ENCODE measurements at places on chromosomes 11 and 22. TPM values are rescaled to one million over a fixed set of nuclear protein-coding genes. Genes with fewer than 3 reads are reported as not detected.

- no peak overlapping the region for H3K4me3 ChIP-seq
- no peaks in the 10 kb centered on the region for H3K4me1 ChIP-seq
- no peak for DNase-seq
- H3K27me3 ChIP-seq, result no peaks in the 10 kb centered on the region
These were observed 126.5 kb downstream of the NCAM1 start for GRCh38 chr11:113087706-113088105.

DNA sequence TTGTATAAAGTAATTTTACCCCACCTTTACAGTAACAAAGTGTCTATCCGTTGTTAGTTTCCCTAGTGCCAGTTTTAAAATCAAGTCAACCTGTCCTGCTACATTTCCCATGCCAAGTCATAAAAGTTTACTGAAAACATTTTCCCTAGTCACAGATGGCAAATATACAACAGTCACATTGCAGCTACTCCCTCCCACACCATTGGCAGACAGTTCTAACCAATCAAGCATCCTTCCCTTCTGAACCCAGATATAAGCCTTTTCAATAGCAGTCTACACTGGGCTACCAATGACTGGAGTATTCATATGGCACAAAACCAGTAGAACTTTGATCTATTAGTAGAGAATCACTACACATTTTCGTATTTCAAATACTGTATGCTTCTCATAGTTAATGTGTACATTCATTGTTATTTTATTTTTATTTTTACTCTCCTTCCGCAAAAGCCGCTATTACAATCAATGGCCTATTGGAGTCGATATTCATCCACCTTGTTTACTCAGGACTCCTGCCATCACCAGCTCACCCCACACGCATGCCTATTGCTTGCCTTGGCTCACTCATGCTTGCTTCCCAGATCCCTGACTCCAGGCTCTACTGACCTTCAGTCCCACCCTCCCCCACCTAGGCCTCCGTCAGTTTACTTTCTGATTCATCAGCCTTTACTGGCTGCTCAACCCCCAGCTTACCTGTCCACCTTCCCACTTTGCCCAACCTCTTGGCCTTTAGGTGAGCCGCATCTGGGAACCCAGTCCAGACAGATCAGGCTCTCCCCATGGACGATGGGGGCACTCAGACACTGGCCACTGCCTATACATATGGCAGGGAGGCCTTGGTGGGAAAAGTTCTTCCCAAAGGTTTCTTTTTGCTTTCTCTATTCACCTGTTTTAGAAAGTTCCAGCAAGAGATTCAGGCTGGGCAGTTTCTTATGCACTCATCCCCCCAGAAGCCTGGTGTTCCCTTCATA is 408.4 kb downstream of the SOX6 start:
- no peaks in the 10 kb centered on the region for H3K36me3 ChIP-seq
- DNase-seq, result no peak
- no peak overlapping the region for H3K27ac ChIP-seq
- H3K4me3 ChIP-seq, result no peak overlapping the region
- H3K27me3 ChIP-seq, result no peaks in the 10 kb centered on the region

- H3K4me1 ChIP-seq, result no peaks in the 10 kb centered on the region
- H3K4me3 ChIP-seq, result no peak overlapping the region
- H3K27me3 ChIP-seq, result no peaks in the 10 kb centered on the region
- no peaks in the 10 kb centered on the region for H3K36me3 ChIP-seq
These were observed 28.8 kb upstream of the EXPH5 start for GRCh38 chr11:108622341-108622740.

DNA sequence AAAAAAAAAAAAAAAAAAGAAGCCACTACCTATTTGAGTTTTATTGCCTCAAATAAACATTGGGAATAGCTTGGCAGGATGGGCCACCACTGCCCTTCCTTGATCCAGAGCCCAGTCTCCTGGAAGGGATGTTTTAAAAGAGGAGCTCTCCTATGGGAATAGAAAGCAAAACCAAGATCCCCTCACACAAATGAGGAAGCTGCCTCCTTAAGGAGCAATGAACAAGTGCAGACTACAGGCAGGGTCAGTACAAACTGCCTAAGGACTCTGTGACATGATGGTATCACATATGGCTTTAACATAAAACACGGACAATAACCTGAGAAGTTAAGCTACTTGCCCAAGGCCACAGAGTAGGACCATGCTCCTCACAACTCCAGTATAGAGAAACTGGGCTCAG is 120.8 kb downstream of the NAT10 start:
- H3K4me1 ChIP-seq, result no peaks in the 10 kb centered on the region
- no peaks in the 10 kb centered on the region for H3K36me3 ChIP-seq
- no peak for DNase-seq
- H3K27ac ChIP-seq, result no peak overlapping the region

- H3K27me3 ChIP-seq, result no peaks in the 10 kb centered on the region
- peaks cover 16% of the 10 kb centered on the region for H3K36me3 ChIP-seq
- H3K27ac ChIP-seq, result no peak overlapping the region
These were observed 11.5 kb downstream of the ZDHHC5 start for GRCh38 chr11:57679396-57679795.

GRCh38 chr11:63508009-63508408 is 2.1 kb downstream of the LGALS12 start:
- peaks cover 8% of the 10 kb centered on the region for H3K4me1 ChIP-seq
- peak; percentile 55 for DNase-seq
- H3K4me3 ChIP-seq, result no peak overlapping the region
- H3K36me3 ChIP-seq, result no peaks in the 10 kb centered on the region
- H3K27ac ChIP-seq, result no peak overlapping the region

DNA sequence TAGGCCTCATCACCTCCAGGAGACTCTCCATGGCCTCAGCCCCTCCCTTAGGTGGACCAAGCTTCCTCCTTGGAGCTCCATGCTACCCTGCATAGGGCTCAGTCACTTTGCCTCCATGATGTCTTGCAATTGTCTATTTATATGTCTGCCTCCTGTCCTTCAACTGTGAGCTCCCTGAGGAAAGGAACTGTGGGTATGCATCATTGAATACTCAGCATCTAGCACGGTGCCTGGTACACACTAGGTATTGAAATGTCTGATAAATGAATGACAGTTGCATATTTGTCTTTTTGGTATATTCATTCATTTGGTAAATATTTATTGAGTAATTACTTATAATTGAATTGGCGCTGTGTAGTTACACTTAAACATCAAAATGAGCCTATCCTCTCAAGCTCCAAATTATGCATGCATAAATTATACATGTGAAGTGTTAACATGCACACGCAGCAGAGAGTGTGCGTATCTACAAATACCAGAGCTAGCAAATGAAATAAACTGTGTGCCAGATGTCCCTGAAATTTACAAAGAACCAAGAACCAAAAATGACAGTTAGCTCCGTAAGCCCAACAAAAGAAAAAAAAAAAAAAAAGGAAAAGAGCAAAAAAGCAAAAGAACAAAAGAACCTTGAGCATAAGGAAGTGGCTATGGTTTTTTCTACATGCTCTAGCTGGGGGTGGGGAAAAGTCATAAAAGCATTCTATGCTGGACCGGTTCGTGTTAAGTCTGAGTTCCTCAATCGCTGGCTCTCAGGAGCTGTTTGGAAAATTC is 25.2 kb downstream of the GRAP2 start:
- H3K27ac ChIP-seq, result no peak overlapping the region
- no peak for DNase-seq
- peak overlapping the region; percentile 28 for H3K4me3 ChIP-seq
- peaks cover 43% of the 10 kb centered on the region for H3K27me3 ChIP-seq

GRCh38 chr11:4203603-4204360 is 109.2 kb downstream of the RRM1 start:
- H3K27ac ChIP-seq, result peak overlapping the region; percentile 30
- H3K27me3 ChIP-seq, result no peaks in the 10 kb centered on the region
- no peak for DNase-seq
- H3K4me1 ChIP-seq, result no peaks in the 10 kb centered on the region

GRCh38 chr11:126253265-126253664 is 15.4 kb downstream of the SRPRA start:
- peaks cover 31% of the 10 kb centered on the region for H3K36me3 ChIP-seq
- DNase-seq, result no peak
- H3K4me3 ChIP-seq, result no peak overlapping the region
- no peaks in the 10 kb centered on the region for H3K4me1 ChIP-seq
- no peak overlapping the region for H3K27ac ChIP-seq

DNA sequence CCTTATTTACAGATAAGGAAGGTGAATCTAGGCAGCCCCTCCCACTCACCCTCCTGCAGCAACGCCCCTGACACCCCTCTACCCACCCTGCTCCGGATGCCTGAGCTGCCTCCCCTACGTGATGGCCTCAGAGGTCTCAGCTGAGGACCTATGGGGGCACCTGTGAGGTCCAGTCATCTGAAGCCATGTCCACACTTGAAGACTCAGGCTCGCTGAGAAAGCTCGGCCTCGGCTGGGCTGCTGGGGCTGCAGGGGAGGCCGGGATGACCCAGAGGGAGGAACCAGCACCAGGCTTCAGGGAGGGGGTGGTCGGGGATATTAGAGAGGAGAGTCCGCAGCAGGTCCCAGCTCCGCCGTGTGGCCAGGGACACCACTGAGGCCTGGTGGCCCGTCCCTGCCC is 92.8 kb downstream of the BRD1 start:
- H3K4me3 ChIP-seq, result no peak overlapping the region
- peaks cover 39% of the 10 kb centered on the region for H3K27me3 ChIP-seq
- H3K36me3 ChIP-seq, result no peaks in the 10 kb centered on the region
- no peak overlapping the region for H3K27ac ChIP-seq

- no peak overlapping the region for H3K4me3 ChIP-seq
- H3K36me3 ChIP-seq, result peaks cover 14% of the 10 kb centered on the region
- no peak overlapping the region for H3K27ac ChIP-seq
- H3K27me3 ChIP-seq, result no peaks in the 10 kb centered on the region
These were observed 30.3 kb upstream of the NAP1L4 start for GRCh38 chr11:3022300-3022967.

DNA sequence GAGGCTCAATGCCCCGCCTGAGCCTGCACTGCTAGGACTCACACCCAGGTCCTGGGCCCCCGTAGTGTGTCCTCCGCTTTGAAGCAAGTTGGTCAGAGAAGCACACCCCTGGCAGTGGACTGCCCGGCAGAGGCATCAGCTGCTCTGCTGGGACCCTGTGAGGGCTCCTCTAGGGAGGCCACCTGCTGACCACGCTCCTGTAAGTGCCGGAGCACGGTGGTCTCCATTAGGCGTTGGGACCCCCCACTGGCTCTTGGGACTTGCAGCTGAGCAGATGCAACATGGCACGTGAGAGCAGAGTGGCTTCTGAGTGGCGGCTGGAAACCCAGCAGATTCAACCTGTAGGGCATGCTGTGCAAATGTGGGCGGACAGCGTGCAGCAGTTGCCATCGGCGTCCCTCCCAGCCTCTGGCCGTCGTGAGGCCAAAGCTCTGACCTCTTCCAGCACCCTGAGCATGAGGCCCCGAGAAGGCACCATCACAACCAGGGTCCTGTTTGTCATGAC is 16.9 kb downstream of the MRGPRG start:
- peak; percentile 16 for DNase-seq
- H3K4me3 ChIP-seq, result no peak overlapping the region
- peaks cover 38% of the 10 kb centered on the region for H3K27me3 ChIP-seq

GRCh38 chr11:75673977-75674582 is 5.2 kb upstream of the MAP6 start:
- H3K27me3 ChIP-seq, result peaks cover 10% of the 10 kb centered on the region
- no peak overlapping the region for H3K4me3 ChIP-seq
- H3K4me1 ChIP-seq, result no peaks in the 10 kb centered on the region
- no peak for DNase-seq

DNA sequence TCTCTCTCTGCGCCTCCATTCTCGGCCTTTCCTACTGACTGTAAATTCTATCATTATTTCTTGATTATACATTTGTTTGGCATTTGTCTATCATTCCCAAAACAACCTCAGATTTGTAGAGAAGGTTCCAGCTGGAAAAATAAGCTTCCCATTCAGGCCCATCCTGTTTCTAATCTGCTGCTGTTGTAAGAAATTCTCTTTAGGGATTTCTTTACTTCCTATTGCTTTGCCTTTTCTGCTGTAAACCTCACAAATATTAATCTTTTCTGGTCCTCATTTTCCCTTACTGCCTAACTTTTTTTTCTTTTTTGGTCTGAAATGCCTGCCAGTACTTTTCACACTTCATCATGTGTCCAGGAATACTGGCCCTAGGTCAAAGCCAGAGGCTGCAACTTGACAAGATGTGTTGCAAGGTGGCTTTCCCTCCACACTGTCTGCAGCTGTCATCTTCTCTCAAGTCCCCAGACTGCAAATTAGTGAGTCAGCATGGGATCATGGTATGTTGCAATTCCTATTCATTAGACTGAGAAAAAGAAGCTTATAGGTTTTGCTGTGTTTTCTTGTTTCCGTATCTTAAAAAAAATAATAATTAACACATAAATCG is 858.7 kb upstream of the CHORDC1 start:
- H3K4me3 ChIP-seq, result no peak overlapping the region
- H3K36me3 ChIP-seq, result no peaks in the 10 kb centered on the region

The FXYD2 gene
- total RNA-seq, result 2.7 TPM

The CABP7 gene
- total RNA-seq, result not detected

The MICAL3 gene
- 83.3 TPM for total RNA-seq

The SEC14L2 gene
- total RNA-seq, result 1.6 TPM

The TXNRD2 gene
- total RNA-seq, result 37.1 TPM

The APOL5 gene
- total RNA-seq, result not detected

The TEX54 gene
- not detected for total RNA-seq

The MIOX gene
- not detected for total RNA-seq

Data from heart left ventricle (tissue), 16 donors.